ENCODE measurements at places on chromosomes 3 and 15.

GRCh38 chr15:31004220-31004733 is 12.8 kb upstream of the MTMR10 start:
- no peak for DNase-seq

DNA sequence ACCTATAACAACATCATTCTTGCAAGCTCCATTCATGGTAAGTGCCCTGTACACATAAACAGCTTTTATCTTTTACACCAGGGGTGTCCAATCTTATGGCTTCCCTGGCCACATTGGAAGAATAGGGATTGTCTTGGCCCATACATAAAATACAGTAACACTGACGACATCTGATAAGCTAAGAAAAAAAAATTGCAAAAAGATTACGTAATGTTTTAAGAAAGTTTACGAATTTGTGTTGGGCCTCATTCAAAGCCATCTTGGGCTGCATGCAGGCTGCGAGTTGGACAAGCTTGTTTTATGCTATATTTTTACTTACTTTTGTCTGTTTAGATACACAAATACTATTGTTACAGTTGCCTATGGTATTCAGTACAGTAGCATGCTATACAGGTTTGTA is 31.6 kb downstream of the ZNF654 start:
- no peak for DNase-seq

DNA sequence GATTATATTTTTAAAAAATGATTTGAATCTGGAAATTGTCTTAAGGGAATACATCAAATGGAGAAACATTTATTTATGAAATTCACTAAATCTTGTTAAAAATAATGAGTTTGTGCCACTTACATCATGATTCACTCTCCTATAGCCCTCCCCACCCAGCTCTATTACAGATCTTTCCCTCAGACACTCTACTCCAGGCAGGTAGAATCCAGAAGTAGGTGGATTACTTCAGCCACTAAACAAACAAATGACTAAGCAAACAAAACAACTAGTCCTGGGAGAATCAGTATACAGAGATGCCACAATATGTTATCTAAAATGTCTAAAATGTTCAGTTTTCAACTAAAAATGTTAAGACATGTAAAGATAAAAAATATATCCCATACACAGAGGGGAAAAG is 608.1 kb upstream of the UBE2E2 start:
- no peak for DNase-seq

DNA sequence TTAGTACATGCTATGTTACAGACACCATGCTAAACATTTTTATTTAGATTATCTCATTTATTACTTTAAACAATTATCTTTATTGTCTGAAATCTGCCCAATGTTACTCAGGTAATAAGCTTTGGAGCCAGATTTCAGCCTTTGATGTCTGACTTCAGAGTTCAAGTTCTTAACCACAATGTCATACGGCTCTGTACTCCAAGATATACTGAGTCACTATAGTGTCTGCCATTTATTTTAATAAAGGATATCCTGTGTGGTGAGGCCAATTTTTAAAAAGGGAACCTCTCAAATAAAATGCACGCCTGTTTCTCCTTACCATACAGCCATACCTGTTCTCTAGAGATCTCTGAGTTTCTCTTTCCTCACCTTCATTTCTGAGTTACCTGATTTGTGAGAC is 193.1 kb downstream of the EPHA3 start:
- no peak for DNase-seq

DNA sequence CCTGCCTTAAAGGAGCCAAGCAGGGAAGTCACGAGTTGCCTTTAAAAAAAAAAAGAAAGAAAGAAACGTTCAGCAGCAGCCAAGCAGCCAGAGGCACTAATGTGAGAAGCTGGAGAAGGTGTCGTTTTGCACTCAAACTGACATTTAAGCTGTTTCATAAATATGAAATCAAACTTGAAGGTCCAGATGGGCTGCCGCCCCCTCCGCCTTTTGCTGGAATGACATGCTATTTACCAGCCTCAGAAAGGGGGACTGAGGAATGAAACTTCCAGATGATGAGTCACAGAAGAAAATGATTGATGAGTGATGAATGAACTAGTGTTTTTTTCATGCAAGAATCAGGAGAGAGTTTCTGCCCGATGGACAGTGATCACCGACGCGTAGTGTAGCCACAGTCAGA is 396.8 kb downstream of the IGSF11 start:
- DNase-seq = peak; percentile 2

GRCh38 chr15:63530752-63531299 is 26.4 kb downstream of the USP3 start:
- no peak for DNase-seq

DNA sequence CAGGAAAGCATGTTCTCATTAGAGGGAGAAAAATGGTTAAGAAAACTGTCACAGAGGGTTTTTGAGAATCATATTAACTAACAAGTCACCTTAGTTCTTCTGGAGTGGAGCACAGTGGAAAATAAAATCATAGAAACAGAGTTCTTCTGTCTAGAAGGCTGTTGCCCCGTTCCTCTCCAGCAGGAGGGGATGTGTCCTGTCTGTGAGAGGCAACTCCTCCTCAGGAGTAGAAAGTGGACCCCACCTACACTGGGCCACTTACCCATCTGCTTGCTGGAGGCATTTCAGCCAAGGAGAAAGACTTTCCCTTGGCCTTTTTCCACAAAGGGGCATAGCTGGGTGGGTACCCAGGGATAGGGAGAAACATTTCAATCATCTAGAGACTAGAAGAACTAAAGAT is 106.6 kb downstream of the SSR3 start:
- no peak for DNase-seq

DNA sequence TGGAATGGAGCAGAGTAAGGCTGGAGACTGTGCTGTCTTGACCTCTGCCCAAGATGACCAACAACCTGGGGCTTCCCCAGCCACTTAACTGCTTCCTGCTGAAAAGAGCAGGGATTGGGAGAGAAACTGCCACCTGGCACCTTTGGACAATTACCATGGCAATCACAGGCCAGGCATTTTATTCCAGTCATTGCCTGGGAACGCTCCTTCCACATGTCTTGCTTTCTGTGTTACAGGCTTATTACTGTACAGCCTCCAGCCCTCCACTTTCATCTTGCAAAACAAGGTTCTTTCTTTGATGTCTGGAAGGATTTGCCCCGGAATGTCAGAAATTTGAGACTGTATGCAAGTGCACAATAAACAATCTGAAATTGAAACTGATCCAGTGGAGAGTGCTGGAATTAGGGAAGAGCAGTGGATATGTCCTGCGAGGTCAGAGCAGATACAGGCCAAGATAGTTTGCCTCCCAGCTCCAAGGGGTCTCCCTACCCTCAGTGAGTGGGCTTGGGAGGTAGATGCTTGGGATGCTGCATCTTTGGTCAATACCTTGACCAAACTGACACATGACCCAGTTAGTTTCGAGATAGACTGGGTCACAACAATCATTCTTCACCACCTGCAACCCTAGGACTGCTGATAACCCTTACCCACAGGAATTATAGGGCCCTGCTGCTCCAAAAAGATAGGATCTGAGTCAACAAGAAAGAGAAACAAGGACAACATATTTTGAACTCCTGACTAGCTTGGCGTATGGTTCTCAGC is 2.7 kb downstream of the PPP1R14D start:
- no peak for DNase-seq

- no peak for DNase-seq
Observed at GRCh38 chr15:70244978-70245542, 147.3 kb upstream of the TLE3 start.
